ENCODE measurements at places on chromosomes 4 and X. TPM values are rescaled to one million over a fixed set of nuclear protein-coding genes. Genes with fewer than 3 reads are reported as not detected.

PLAC8 gene
- 1.6 TPM for total RNA-seq

ETDA gene
- not detected for total RNA-seq

SSX3 gene
- not detected for total RNA-seq

OSTC gene
- total RNA-seq, result 162 TPM

NPY5R gene
- total RNA-seq, result not detected

Data from mesothelial cell of epicardium (in vitro differentiated cells).